Stimulated activated CD8-positive, alpha-beta memory T cell treated with anti-CD3 and anti-CD28 coated beads, Interleukin-7, amount 100 ng/mL, for 1 hour (primary cell): ENCODE measurements at places on chromosomes 7 and 10.

- no peak for DNase-seq
Observed at GRCh38 chr7:108311446-108312168, 144.6 kb downstream of the NRCAM start.

DNA sequence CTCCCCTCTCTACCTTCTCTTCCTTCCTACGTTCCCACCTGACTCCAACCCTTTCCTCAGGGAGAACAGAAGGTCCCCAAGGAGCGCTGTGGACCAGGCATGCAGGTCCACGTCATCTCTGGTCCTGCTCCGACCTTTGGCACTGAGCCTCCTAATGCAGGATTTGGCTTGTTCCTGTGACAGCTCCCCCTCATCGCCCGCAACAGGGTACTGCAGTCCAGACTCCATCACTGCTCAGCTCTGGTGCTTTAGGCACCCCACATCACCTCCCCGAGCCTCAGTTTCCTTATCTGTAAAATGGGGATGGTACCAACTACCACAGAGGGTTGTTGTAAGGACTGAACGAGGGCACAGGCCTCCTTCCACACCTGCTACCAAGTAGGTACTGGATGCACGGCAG lies 54.6 kb downstream of the FHIP2A start:
- DNase-seq: no peak

DNA sequence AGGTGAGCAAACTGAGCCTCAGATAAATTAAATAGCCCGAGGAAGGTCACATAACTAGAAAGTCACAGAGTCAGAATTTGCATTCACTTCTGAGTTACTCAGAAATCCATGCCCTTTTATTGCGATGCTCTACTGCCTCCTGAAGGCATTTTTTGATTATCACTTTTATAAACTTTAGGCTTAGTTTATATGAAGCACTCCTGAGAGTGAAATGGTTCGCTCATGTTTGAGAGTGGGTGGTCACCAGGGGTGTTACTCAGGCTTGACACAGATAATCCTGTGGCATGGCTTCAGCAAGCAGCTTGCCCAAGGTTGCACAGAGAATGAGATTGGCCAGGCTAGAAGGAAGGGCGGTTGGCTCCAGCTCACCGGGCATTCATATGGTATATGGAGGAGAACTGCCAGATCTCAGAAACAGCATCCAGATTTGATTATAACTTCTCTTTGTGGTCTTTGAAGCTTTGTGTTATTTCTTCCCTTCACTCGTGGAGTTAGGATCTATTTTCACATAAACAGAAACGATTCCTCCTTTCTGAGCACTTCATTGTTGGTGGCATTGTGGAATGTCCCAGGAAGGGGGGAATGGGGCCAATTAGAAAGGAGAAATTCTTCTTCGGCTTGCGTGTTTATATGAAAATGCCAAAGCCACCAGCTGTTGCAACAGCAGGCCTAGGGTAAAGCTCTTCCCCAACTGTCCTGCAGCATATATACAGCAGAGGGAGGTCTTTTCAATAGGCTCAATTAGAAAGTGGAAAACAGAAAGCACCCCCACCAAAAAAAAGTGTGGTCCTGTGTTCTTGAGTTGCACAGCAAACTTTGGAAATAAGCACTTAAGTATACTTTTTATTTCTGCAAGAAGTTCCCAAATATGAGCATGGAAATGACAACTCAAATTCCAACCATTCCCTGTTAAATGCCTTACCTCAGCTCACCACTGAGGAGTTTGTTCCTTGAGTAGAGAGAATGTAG lies 628.8 kb downstream of the SUGCT start:
- no peak for DNase-seq

- DNase-seq: no peak
Observed at GRCh38 chr7:27994639-27995038, 186.0 kb downstream of the JAZF1 start.

- DNase-seq: no peak
Observed at GRCh38 chr10:71964098-71964742, at the start of gene CHST3. TSS of gene CHST3 (plus strand) at chr10:71964395. CDS start at chr10:72005843, 41,448 bp downstream.

GRCh38 chr10:30988831-30989435 lies 42.7 kb downstream of the ZNF438 start:
- DNase-seq: no peak

DNA sequence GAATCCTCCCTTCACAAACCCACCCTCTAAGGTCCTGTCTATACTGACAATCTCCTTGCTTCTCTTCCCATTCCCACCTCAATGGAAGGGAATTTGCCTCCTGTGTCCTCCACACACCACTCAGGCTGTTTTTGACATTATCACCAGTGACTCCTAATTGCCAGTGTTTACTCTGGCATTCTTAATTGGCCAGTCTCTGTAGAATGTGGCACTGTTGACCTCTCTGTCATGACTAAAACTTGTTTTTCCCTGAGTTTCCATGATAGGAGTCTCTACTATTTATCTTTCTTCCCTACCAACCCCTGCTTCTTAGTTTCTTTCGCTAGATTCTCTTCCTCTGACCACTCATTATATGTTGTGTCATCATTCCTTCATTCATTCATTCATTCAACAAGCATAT lies 12.1 kb downstream of the SLC16A12 start:
- DNase-seq: no peak

GRCh38 chr10:61248013-61248412 lies 205.2 kb downstream of the TMEM26 start:
- DNase-seq: no peak

DNA sequence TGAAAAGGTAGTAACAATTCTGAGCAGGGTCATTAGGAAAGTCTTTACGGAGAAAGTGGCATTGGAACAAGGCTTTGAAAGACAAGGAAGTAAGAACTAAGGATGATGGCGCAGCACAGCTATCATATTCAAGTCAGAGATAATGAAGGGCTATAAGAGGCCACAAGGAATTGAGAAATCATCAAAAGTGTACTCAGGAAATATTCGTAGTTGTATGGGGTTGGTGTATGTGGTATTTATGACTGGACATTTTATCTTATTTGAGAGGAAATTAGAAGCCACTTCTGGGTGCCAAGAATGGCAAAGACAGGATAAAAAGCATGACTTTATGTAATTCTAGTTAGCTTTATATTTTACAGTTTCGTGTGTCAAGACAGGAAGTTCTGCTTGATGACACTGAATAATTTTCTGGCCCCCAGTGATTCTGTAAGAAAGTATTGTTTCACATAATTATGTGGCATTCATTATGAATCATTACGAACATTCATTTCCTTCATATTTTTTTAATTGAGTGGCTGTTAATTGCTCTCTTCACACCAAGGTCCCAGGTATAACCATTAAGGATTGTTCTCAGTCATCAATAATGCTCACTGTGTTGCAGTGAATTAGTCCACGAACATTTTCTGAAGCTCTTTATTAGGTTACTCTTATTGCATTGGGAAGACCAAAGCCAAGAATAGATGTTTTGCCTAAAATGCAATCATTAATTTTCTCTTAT lies 244.3 kb downstream of the PHF14 start:
- DNase-seq: no peak
